Fibroblast of the aortic adventitia (primary cell): ENCODE measurements at places on chromosomes 2 and 18.

DNA sequence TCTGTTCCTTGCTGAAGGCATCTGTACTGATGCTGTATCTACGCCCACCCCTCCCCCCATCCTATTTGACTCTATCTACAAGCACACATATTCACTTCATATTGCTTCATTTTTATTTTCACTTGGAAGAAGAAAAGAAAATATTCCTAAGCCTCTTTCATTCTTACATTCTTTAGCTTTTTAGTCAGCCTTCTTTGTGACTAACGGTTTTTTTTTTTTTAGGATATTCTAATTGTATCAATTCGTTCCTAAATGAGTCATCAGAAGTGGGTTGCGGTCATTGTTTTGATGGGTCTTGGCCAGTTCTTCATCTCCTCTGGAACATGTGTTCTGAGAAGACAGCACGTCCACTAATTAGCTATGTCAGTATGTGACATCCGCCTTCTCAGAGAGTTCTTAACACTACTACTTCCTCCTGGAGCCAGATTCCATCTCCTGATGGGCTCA, 88.7 kb downstream of the MYO1B start:
- peak; percentile 90 for DNase-seq

GRCh38 chr18:50107468-50107977, 87.4 kb downstream of the MYO5B start:
- DNase-seq, result no peak

- DNase-seq, result no peak
Observed at GRCh38 chr18:24928301-24928878, 423.6 kb downstream of the ZNF521 start.

DNA sequence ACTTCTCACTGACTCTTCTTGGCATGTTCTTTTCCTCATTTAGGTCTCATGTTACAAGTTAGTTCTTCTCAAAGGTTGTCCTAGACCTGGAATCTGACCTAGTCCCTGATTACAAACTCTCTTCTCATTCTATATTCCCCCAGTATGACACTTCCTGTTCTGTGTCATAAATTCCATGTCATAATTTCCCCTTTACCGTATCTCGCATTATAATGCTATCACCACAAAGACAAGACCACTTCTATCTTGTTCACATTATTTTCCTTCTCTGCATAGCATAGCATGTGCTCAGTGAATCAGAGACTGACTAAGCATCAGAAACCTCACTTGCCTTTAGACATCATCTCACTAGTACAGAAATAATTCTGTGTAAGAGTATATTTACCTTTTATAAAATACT, 63.6 kb upstream of the CAVIN2 start:
- DNase-seq, result peak; percentile 72

DNA sequence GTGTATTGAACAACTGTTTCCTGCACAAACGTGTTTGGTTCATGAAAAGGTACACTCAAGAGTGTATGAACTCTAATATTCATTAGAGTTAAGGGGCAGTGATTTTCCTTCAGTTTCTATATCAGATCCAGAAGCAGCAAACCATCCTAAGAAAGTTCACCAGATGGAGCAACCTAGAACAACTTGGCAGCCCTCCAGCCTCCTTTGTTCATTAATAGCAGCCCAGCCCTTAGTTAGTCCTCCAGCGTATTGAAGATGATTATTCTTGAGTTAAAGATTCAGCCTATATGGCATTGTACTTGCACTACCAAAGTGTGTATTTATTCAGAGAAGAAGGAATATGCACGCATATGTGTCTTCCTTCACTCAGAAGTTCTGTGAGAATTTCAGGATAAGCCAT, 365.5 kb downstream of the SETBP1 start:
- DNase-seq, result no peak

GRCh38 chr2:42928692-42929545, 136.5 kb upstream of the HAAO start:
- peak; percentile 59 for DNase-seq

- no peak for DNase-seq
Observed at GRCh38 chr2:64383016-64383591, 70.9 kb upstream of the LGALSL start.

- no peak for DNase-seq
Observed at GRCh38 chr2:28153851-28154250, 238.8 kb upstream of the FOSL2 start.

DNA sequence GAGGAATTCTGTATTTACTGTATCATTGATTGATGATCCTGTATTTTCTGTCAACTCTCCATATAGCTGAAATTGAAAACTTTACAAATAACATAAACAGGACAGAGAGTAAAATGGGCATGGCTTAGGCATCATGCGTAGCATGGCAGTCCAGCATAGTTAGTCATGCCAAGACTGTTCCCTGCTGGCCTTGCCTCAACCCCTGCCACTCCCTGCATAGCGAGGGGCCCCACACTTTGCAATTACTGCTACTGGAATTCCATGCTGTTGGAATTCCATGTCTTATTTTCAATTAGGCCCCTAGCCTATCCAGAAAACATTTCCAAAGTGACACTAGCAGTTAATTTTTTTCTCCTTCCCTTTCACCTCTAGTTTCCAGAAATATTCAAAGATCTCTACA, 15.1 kb upstream of the SOX11 start:
- no peak for DNase-seq

DNA sequence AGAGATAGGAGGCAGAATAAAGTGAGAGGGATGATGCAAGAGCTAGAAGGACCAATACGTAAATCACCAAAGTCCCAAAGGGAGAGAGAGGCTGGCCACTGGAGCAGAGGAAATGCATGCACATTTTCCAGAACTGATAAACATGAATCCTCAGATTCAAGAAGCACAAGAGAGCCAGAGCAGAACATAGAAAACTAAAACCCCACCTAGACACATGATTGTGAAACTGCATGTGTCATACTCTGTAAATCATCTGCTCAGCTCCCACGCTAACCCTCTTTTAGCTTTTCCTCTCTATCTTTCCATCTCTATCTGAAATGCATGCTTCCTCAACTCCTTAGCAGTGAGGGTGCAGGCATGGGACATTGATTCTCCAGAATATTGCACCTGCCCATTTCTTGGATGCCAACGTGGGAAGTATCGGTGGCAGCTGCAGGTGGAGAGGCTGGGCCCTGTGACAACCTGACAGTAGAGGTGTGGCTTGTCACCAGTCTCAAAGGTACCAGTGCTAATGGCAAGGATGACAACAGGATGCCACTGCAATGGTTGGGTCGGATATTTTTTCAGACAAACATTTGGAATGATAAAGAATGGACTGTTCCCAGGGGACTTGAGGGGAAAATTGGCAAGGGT, 89.3 kb upstream of the OTOS start:
- peak; percentile 76 for DNase-seq

GRCh38 chr2:130949954-130950353, 113.2 kb downstream of the ARHGEF4 start:
- no peak for DNase-seq

DNA sequence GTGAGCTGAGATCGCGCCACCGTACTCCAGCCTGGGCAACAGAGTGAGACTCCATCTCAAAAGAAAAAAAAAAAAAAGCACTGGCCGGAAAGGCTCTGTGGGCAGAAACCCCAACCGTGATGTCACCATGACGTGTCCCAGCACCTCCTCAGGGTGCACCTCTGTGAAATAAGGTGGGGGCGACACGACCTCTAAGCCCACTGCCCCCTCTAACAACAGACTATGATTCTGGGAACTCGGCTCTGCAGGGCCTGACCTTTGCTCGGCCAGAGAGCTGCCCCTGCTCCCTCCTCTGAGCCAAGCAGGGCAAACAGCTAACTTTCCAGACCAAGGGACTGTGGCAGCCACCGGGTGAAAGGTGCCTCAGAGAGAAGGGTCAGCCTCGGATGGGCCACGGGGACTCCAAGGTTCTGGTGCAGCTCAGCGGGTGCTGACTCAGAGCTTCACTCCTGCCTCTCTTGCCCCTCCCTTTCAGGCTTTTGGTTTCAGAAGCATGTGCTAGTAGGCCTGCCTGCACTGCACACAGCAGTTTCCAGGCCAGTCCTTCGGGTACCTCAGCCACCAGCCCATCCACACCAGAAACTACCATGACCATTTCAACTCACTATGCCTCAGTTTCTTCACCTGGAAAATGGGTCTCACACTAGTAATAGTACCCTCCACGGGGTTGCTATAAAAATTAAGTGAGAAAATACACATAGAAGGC, 8.0 kb downstream of the TMBIM1 start:
- peak; percentile 77 for DNase-seq

GRCh38 chr2:43460611-43461365, 135.1 kb downstream of the THADA start:
- DNase-seq, result peak; percentile 38

- DNase-seq, result peak; percentile 69
Observed at GRCh38 chr2:53880756-53881155, 21.0 kb upstream of the GPR75 start.

- DNase-seq, result no peak
Observed at GRCh38 chr2:42087857-42088195, 40.0 kb downstream of the PKDCC start.

- DNase-seq, result no peak
Observed at GRCh38 chr2:240259924-240260529, 119.6 kb upstream of the OTOS start.

- DNase-seq, result no peak
Observed at GRCh38 chr2:64945973-64946768, 43.0 kb upstream of the SLC1A4 start.

DNA sequence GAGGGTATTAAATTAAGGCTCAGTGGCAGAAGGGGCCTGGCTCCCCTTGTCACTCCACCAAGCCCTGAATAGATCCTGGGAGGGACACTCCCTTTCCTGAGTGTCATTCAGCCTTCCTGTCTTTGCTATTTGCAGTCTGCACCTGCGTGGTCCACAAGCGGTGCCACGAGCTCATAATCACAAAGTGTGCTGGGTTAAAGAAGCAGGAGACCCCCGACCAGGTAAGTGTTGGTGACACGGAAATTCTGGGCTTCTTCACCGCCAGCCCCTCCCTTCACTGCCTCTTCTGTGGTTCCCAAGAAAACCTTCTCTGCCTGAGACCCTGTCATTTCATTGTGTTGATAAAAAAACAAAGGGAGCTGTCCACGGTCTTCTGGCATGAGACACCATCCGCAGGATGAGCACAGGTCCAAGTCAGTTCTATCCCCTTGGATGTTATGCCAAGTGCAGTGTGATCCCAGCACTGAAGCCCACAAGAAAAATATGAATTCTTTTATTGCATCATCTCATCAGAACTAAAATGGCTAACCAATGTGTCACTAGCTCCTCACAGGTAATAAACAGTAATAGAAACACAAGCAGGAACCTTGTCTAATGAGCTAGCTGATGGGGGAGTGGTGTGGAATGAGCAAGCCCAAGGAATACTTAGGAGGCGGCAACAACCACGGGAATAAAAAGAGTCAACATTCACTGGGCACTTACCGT, 316.9 kb upstream of the EPAS1 start:
- no peak for DNase-seq

DNA sequence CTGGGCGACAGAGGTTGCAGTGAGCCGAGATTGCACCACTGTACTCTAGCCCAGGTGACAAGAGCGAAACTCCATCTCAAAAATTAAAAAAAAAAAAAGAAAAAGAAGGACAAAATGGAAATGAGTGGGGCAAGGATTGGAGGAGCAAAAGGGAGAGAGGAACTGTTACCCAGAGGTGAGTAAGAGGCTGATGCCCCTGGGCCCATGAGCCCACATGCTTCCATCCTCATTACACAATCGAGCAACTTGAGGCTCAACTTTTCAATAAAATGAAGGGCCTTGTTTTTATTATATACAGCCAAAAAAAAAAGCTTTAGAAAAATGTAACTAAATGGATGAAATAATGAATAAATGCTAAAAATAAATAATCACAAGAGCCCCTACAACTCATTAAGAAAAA, 91.7 kb upstream of the YWHAQ start:
- no peak for DNase-seq

DNA sequence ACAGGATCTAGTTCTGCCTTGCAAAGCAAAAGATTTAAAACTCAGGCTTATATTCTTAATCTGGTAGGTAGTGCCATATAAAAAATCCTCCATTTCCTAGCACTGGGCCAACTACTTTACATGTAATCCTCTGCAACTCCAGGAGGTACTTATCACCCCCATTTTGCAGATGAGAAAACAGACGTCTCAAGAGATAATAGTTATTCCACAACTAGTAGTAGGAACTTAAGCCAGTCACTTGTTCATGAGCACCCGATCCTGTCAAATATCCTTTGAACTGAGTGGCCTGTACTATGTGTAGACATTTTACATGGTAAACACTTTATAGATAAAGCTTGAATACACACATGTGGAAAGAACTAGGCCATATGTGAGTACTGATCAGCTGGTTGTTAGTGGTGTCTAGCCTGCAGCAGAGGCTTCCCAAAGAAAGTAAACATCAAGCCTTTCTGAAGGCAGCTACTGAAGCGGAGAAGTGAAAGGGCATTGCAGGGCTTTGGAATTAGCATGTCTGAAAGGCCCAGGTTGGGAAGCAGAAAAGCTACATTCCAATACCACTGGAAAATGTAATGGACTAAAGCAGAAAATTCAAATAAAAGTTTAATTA, 48.0 kb downstream of the NAB1 start:
- DNase-seq, result no peak

DNA sequence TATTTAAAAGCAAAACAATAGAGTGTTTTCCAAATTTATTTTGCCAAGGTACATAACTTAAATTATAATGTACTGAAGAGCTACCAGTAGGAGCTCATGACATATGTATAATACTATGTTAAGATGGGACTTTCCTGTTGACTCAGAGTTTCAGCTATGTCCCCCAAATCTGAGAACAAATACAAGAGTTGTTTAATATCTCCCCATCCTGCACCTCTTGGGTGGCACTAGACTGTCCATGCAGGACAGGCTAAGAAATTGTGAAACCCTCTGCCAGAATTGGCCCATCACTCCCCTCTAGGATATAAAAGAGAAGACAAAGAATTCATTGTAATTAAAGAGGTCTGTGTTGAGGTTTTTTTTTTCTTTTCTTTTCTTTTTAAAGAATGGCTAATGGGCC, 21.7 kb upstream of the CTAGE1 start:
- peak; percentile 32 for DNase-seq

GRCh38 chr2:74735009-74735408, 81.0 kb downstream of the SEMA4F start:
- DNase-seq, result no peak

DNA sequence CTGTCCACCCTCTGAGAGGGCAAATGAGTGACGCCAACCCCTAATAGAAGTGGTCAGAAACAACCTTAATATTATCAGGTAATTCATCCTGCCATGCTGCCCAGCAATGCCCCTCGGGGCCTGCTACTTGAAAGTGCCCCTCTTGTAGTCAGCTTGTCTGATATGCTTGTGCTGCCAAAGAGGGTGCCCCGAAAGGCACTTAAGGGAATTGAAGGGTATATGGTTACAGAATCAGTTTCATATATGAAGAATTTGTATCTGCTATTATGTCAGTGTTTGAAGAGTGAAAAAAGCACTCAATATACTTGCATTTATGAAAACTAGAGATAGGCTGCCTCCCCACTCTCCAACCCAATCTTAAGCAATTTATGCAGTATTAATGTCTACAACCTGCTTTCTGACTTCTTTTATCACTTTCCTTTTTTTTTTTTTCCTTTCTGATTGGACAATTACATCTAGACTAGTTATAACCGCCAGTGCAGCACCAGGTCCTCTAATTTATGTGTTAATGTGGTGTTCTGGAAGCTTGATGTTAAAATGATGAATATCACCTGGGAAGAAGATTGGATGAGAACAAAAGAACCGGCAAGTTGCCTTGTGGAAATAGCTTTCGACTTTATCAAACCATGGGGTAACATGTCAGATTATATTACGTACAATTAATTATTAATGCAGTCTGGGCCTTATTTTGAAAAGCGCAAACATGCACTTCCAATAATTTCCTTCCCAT, 646.9 kb upstream of the ACVR2A start:
- no peak for DNase-seq
